Activated naive CD8-positive, alpha-beta T cell treated with anti-CD3 and anti-CD28 coated beads for 36 hours (primary cell): ENCODE measurements at places on chromosomes 7 and 10. TPM values are rescaled to one million over a fixed set of nuclear protein-coding genes. Genes with fewer than 3 reads are reported as not detected.
A peak's percentile ranks its signal among the peaks of the same experiment; 100 is the strongest.

CTTNBP2 gene
- total RNA-seq: not detected

ANKRD26 gene
- total RNA-seq: 12.0 TPM

CRPPA gene
- total RNA-seq: 1.9 TPM

ANKIB1 gene
- total RNA-seq: 40.6 TPM

MARVELD1 gene
- 4.1 TPM for total RNA-seq

PRKCQ gene
- 44.9 TPM for total RNA-seq

NPY gene
- not detected for total RNA-seq

HOGA1 gene
- not detected for total RNA-seq

ST8SIA6 gene
- total RNA-seq: not detected

LRIT1 gene
- total RNA-seq: not detected

FGFR2 gene
- total RNA-seq: not detected

CCL24 gene
- not detected for total RNA-seq

RPS24 gene
- 2,336 TPM for total RNA-seq

TAF6 gene
- total RNA-seq: 61.1 TPM

TUBAL3 gene
- not detected for total RNA-seq

GRCh38 chr10:5396556-5397300 is 7.9 kb downstream of the TUBAL3 start:
- DNase-seq: no peak
- H3K27ac ChIP-seq: no peak overlapping the region
- no peaks in the 10 kb centered on the region for H3K36me3 ChIP-seq
- no peak overlapping the region for H3K4me3 ChIP-seq

- DNase-seq: no peak
- H3K27ac ChIP-seq: no peak overlapping the region
- H3K36me3 ChIP-seq: no peaks in the 10 kb centered on the region
These were observed 102.1 kb downstream of the PPP1R17 start for GRCh38 chr7:31788883-31789680.

DNA sequence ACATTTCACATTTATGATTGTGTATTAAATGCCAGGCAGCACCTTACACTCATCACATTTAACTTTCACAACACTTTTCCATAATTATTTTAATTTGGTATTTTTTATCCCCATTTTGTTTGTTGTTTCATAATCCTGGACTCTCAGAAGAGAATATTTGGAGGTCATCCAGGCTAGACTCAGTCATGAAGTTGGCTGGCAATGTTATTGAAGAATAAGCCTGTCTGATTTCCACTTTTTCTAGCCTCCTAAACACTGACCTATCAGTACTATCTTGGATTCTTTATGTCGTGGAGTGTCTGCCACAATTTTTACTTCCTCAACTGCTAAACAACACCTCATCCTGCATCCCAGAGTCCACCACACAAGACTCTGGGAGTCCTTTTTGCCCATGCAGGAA is 372.3 kb upstream of the NRP1 start:
- no peak overlapping the region for H3K27ac ChIP-seq
- DNase-seq: no peak
- no peaks in the 10 kb centered on the region for H3K36me3 ChIP-seq
- no peaks in the 10 kb centered on the region for H3K4me1 ChIP-seq
- no peak overlapping the region for H3K4me3 ChIP-seq
- peaks cover 9% of the 10 kb centered on the region for H3K27me3 ChIP-seq

- H3K4me1 ChIP-seq: peaks cover 12% of the 10 kb centered on the region
- H3K36me3 ChIP-seq: peaks cover 19% of the 10 kb centered on the region
- H3K4me3 ChIP-seq: no peak overlapping the region
- no peaks in the 10 kb centered on the region for H3K27me3 ChIP-seq
- DNase-seq: no peak
These were observed 47.7 kb downstream of the MINPP1 start for GRCh38 chr10:87552248-87552929.

DNA sequence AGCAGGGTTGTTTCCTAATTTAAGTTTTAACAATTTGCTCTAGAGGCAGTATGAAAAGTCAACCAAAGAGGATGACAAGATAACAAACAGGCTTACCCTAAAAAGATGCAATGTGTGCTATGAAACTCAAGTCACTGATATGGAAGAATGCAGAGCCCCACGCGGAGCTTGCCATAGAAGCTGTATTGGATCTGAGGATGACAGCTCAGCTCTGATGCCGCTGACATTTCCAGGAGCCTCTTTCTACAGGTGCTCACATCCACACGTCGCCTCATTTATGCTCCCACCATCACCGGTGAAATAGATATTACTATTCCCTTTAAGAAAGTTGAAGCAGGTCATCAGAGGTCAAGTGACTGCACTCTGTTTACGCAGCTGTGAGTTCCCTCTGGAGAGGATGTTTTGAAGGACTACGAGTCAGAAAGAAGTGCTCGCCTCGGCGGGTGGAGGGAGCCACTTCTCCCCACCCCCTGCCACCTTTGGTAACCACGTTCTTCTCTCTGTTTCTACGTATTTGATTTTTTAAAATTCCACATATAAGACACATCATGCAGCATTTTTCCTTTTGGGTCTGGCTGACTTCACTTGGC is 275.4 kb downstream of the GLRX3 start:
- no peak overlapping the region for H3K27ac ChIP-seq
- H3K4me1 ChIP-seq: no peaks in the 10 kb centered on the region
- DNase-seq: no peak
- H3K27me3 ChIP-seq: peaks cover 6% of the 10 kb centered on the region

DNA sequence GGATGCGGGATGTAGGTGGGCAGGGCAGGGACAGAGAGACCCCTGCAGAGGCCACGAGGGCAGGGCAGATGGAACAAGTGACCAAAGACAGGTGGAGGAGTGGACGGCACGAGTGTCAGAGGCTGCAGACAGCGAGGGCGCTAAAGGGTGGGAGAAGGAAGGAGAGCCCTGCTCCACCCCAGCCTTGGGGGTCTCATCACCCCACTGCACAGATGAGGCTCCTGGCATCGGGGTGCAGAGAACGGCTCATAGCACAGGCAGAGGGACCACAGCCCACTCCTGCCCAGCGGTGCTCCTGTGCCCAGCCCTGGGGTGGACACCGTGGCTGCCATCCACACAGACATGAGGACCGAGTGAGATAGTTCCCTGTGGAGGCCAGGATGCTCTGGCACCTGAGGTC is 2.2 kb upstream of the LAT2 start:
- peaks cover 15% of the 10 kb centered on the region for H3K4me1 ChIP-seq
- no peak overlapping the region for H3K4me3 ChIP-seq
- H3K27me3 ChIP-seq: peaks cover 19% of the 10 kb centered on the region
- no peak overlapping the region for H3K27ac ChIP-seq
- H3K36me3 ChIP-seq: peaks cover 3% of the 10 kb centered on the region

DNA sequence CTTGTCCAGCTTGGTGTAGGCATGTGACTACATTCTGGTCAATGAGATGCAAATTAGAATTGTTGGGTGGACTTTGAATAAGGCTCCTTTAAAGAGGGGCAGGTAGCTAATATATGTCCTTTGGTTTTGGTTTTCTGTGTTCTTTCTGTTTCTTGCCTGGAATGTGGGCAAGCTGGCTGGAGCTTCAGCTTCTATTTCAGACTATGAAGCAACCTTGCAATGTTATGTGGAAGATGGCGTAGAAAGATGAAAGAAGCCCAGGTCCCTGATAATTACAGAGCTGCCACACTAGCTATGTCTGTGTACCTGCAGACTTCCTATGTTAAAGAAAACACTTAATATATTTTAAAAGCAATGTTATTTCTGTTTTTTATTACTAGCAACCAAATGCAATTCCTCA is 46.2 kb downstream of the NEURL1 start:
- H3K27me3 ChIP-seq: peaks cover 9% of the 10 kb centered on the region
- no peaks in the 10 kb centered on the region for H3K36me3 ChIP-seq
- no peak overlapping the region for H3K4me3 ChIP-seq
- H3K27ac ChIP-seq: no peak overlapping the region

GRCh38 chr10:33352175-33352574 is 17.7 kb upstream of the NRP1 start:
- H3K4me1 ChIP-seq: no peaks in the 10 kb centered on the region
- peaks cover 8% of the 10 kb centered on the region for H3K27me3 ChIP-seq
- no peak for DNase-seq
- H3K4me3 ChIP-seq: no peak overlapping the region

GRCh38 chr10:96657385-96657784 is 62.9 kb downstream of the PIK3AP1 start:
- peaks cover 3% of the 10 kb centered on the region for H3K4me1 ChIP-seq
- no peak for DNase-seq
- peaks cover 13% of the 10 kb centered on the region for H3K36me3 ChIP-seq
- no peak overlapping the region for H3K4me3 ChIP-seq
- no peak overlapping the region for H3K27ac ChIP-seq

DNA sequence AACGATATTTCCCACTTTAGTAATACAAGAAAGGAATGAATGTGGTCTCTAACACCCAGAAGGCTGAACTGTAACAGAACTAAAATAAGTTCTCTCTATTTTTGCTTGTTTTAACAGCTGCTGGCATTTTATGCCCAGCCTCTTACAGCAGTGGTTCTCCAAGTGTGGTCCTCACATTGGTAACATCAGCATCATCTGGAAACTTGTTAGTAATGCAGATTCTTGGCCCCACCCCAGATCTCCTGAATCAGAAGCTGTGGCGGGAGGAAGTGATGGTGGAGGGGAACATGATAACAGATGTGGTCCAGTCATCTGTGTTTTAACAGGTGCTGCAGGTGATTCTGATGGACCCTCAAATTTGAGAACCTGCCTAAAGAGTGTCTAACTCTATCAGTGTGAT is 170.1 kb downstream of the TMEM26 start:
- H3K27me3 ChIP-seq: no peaks in the 10 kb centered on the region
- no peak for DNase-seq
- no peak overlapping the region for H3K27ac ChIP-seq
- peaks cover 16% of the 10 kb centered on the region for H3K4me1 ChIP-seq
- H3K4me3 ChIP-seq: no peak overlapping the region
- H3K36me3 ChIP-seq: no peaks in the 10 kb centered on the region

GRCh38 chr7:130350945-130351790 is 6.6 kb downstream of the CPA5 start:
- H3K36me3 ChIP-seq: peaks cover 2% of the 10 kb centered on the region
- peak overlapping the region; percentile 26 for H3K27ac ChIP-seq

DNA sequence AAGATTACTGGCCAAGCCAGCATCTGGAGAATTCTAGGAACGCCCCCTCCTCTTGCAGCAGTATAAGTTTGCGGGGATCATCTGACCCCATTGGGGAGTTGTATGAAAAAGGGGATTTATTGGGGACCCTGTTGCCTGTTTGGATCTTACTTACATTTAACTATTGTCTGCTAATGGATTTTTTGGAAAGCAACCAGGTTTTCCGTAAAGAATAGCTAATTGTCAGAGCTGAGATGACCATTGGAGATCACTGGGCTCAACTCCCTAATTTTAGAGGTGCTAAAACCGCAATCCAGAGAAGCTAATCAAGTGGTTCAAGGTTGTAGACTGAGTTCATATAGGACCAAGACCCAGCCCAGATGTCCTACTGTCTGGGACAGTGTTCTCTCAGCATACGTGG is 38.8 kb downstream of the HTRA1 start:
- H3K27me3 ChIP-seq: no peaks in the 10 kb centered on the region
- peaks cover 11% of the 10 kb centered on the region for H3K4me1 ChIP-seq
- H3K27ac ChIP-seq: no peak overlapping the region
- H3K4me3 ChIP-seq: no peak overlapping the region

DNA sequence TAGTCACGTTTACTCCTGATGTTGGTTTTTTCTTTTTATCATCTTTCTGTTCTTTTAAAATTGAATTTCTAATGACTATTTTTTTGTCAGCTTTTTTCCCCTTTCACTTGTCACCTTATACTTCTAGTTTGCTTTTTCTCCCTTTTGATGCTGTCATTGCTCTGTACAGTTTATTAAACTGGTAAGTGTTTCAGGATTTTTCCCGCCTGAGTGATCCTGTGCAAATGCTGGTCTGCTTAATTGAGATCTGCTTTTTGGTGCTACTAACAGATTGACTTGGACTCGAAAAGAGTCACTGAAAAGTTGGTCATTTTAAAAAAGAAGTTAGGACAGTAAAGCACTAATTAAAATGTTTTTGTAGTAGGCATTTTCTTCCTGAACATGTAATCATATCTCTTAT is 95.2 kb downstream of the PHTF2 start:
- no peaks in the 10 kb centered on the region for H3K27me3 ChIP-seq
- DNase-seq: no peak
- H3K36me3 ChIP-seq: peaks cover 2% of the 10 kb centered on the region
- no peak overlapping the region for H3K4me3 ChIP-seq
- no peaks in the 10 kb centered on the region for H3K4me1 ChIP-seq

GRCh38 chr7:35286422-35286821 is 32.5 kb upstream of the TBX20 start:
- H3K4me1 ChIP-seq: no peaks in the 10 kb centered on the region
- H3K4me3 ChIP-seq: no peak overlapping the region
- H3K27ac ChIP-seq: no peak overlapping the region
- no peak for DNase-seq

DNA sequence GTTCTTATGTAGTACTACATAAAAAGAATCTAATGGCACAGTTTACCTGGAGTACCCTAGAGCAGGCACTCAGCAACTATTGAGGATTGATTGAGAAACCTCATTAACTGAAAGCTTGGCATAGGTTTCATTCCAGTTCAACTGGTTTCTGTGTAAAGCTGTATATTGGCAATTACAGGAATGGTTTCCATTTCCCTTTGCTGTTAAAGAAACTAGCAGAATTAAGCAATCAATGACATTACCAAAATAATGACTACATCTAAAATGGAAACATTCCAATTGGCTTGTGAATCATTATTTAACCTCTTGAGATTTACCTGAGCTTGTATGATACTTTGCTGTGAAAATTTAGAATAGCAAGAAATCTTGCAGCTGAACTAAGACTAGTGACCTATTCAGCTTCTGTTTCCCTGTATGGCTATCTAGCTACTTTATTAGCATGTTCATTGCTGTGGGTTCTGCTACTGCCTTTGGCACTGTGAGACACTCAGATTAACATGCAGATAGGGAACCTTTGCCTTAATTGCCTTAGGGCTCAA is 33.5 kb upstream of the CADPS2 start:
- H3K4me1 ChIP-seq: no peaks in the 10 kb centered on the region
- no peaks in the 10 kb centered on the region for H3K27me3 ChIP-seq
- no peaks in the 10 kb centered on the region for H3K36me3 ChIP-seq

- H3K36me3 ChIP-seq: no peaks in the 10 kb centered on the region
- H3K27me3 ChIP-seq: no peaks in the 10 kb centered on the region
- peaks cover 40% of the 10 kb centered on the region for H3K4me1 ChIP-seq
- H3K27ac ChIP-seq: no peak overlapping the region
- H3K4me3 ChIP-seq: no peak overlapping the region
These were observed 70.5 kb downstream of the ZMIZ1 start for GRCh38 chr10:79139124-79139835.
